ELF-1 (cell line): ENCODE measurements at places on chromosomes 3 and 15.

GRCh38 chr3:58492494-58492905 is 604 bp downstream of the KCTD6 start:
- DNase-seq = peak; percentile 29

GRCh38 chr3:123559040-123559861 is 25.6 kb downstream of the HACD2 start:
- DNase-seq = no peak

GRCh38 chr15:89018207-89018606 is 70.0 kb upstream of the ABHD2 start:
- DNase-seq = no peak

- no peak for DNase-seq
Measured at GRCh38 chr3:126529585-126530170, 5.7 kb downstream of the CHST13 start.

- DNase-seq = no peak
Measured at GRCh38 chr3:853489-853888, 239.3 kb upstream of the CNTN6 start.

GRCh38 chr3:179606534-179607085 is 2.0 kb downstream of the NDUFB5 start:
- no peak for DNase-seq

GRCh38 chr15:33773969-33774368 is 194.3 kb upstream of the CHRM5 start:
- DNase-seq = no peak

DNA sequence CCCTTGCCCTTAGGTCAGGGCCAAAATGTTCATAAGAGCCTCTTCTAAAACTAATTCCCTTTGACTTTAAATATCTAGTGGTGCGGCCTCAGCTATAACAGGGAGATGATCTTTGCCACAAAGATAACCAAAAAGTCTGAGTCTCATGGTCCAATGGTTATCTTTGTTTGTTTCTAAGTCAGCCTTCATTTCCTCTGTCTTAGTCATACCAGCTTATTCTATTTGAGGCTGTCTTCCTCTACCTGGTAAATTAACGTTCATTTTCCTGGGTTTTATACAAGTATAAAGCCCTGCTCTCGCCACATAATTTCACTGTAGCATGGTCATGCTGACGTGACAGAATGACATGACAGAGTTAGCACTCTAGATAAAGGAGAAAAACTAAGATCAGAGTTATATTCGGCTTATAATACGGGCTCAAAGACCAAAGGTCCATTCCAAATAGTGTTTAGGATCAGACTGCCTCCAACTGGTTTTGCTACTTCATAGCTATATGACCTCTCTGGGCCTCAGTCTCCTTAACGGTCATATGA is 18.4 kb downstream of the ZNF860 start:
- DNase-seq = no peak

DNA sequence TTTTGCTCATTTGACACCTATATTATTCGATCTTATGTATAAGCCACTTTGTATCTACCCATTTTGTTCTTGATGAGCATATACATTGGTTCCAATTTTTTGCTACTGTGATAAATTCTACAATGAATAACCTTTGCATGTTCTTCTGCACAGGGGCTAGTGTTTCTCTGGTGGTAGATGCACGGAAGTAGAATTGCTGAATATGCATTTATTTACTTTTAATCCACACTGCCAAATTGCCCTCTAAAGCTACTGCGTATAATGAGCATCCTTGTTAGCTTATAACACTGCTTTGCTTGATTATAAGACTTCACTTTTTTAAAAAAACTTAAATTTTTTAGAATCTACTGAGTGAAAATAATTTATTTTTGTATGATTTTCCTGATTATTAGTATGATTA is 84.2 kb upstream of the PIAS1 start:
- DNase-seq = no peak

DNA sequence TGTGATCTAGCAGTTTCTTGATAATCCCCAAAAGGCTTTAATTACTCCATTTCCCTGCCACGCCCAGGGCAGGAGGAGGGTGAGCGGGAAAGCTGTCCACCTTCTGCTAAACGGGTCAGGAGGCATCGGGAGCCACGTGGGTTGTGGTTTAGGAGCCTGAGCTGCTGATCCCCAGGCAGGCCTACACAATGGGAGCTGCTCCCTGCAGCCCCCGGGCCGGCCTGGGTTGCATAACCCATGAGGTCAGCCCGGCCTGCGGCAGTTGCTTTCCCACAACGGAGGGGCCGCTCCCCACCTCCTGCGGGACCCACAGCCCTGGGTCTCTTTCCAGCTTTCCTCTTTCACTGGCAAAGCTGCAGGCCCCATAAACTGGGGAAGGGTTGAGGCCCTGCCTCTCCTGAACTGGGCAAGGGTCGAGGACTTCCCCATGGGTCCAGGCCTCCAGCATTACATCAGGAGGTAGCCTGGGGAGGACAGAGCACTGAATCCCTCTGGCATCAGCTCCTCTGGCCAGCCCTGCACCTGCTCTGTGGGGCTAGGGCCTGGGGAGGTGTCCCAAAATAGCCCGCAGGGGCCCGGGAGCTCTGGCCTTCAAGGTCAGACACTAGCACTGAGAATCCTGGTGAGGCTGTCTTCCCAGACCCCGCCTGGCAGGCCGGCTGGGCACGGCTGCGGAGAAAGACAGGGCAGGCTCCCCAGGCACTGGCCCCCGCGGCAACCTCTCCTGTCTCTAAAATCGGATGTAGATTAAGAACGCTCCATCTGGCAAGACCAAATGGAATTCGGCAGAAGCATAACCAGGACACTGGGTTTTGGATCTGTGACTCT is 47.3 kb downstream of the ZDHHC19 start:
- peak; percentile 68 for DNase-seq

GRCh38 chr15:66603301-66604179 is 37.7 kb upstream of the LCTL start:
- peak; percentile 84 for DNase-seq

DNA sequence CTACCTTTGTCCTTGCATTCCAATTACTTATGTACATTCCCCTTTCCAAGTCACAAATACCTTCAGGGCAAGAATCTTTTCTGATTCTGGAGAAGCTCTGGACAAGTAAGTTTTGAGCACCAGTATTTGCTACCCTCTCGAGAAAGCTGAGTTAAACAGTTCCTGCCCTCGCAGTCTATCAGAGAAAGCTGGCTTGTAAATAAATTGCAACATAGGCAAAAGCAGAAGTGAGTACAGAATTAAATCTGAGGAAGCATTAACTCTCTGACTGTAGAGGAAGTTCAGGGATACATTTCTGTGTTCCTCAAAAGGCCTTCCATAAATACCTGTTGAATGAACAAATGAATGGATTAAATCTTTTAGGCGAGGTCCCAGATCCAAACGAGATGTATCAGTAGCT is 1.2 kb downstream of the OSBPL11 start:
- peak; percentile 32 for DNase-seq

- no peak for DNase-seq
Measured at GRCh38 chr3:62036726-62037125, 336.6 kb downstream of the FEZF2 start.

DNA sequence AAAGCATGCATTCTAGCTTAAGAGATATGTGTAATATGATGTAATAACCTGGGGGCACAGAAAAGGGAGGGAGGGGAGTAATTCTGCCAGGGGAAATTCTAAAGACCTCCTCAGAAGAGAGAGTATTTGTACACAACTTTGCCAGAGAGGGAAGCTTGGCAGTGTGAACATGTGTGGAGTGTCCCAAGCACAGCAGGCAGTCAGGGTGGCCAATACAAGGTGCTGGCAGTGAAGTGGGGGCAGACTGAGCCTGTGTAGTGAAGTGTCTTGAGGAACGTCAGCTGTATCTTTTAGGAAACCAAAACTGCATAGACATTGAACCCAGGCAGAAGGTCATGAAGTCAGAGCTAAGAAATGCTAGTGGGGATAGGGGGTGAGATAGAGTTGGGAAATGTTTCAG is 29.7 kb upstream of the TMEM42 start:
- DNase-seq = no peak

DNA sequence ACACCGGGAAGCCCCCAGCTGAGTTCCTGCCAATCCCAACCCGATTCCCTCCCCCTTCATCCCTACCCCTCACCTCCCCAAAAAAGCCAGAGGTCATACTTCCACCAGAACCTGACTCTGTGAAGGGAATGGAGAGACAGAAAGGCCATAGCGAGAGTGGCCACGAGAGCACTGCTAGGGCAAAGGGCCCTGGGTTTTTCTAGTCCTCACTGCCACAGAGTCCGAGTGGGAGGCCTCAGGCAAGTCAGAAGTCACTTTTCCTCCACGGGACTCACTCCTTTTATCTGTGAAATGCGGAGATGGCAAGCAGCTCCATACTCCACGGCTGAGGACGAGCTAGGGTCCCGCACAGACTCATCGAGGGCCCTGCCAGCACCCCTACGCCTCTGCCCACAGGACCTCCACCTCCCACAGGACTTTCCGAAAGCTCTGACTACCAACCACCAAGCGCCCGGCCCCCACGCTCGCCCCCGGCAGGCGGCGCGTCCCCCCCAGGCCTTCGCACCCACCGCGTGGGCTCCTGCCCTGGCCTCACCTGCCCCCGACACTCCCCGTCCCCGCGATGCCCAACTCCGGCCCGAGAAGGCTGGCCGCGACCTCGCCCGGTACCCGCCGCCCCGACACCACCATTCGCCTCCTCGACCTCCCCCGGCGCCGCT is 792 bp downstream of the ATP13A3 start:
- peak; percentile 29 for DNase-seq

DNA sequence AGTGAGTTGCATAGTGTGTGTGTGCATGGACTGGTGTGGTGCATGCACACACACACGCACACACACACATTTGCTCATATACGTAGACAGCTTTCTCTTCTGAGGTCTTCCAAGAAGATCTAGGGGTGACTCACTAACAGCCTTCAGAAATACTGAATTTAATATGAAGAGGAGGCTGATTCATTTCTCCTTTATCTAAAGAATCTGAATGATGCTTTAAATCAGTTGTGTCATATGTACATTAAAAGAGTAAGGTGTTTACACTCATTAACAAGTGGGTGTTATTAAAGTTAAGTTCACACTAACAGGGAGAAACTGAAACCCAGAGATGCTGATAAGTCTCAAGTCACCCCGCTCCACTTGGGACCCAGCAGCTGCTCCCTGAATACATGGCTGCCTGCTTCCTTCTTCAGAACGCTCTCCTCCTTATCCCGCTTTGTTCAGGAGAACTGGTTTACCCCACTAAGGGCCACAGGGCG is 22.0 kb downstream of the TMPRSS7 start:
- no peak for DNase-seq

- no peak for DNase-seq
Measured at GRCh38 chr3:132405188-132405587, 12.1 kb upstream of the DNAJC13 start.

DNA sequence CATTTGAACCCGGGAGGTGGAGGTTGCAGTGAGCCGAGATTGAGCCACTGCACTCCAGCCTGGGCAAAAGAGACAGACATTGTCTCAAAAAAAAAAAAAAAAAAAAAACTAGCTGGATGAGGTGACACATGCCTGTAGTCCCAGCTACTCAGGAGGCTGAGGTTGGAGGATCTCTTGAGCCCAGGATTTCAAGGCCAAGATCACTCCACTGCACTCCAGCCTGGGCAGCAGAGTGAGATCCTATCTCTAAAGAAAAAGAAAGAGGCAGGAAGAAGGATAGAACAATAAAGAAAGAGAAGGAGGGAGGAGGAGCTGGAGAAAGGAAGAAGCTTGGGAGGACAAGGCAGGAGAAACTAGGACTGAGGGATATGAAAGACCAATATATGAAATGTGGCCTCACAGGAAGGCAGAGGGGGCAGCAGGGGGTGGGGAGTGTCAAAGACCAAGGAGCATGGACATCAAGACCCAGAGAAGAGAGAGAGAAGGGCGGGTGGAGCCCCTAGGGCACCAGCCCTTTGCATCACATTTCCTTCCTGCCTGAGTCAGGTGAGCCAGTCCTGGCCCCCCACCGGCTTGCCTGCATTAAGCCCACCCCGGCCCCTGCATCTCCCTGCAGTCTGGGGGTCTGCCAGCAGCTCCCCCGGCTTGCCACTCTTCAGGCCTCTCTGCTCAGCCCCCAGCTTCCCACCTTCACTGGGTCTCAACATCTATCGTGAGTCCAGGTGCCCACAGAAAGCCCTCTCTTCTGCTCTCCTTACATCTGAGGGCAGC is 11.5 kb downstream of the IGDCC3 start:
- peak; percentile 48 for DNase-seq

- no peak for DNase-seq
Measured at GRCh38 chr15:74505837-74506514, 35.0 kb upstream of the ARID3B start.

DNA sequence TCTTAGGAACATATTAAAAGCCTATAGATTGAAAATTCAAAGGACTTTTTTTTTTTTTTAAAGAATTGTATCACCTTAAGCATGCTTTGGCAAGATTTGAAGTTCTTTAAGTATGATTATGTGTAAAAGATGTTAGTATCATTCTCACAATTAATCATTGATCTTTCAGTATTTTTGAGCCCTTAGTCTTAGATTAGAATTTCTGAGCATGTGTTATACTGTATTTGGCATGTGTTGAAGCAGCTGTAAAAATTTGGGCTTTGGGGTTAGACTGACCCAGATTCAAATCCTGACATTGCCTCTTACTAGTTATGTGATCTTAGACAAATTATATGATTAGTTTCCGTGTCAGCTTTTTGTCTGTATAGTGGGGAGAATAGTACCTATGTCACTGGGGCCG is 6.3 kb downstream of the OXSR1 start:
- DNase-seq = no peak

DNA sequence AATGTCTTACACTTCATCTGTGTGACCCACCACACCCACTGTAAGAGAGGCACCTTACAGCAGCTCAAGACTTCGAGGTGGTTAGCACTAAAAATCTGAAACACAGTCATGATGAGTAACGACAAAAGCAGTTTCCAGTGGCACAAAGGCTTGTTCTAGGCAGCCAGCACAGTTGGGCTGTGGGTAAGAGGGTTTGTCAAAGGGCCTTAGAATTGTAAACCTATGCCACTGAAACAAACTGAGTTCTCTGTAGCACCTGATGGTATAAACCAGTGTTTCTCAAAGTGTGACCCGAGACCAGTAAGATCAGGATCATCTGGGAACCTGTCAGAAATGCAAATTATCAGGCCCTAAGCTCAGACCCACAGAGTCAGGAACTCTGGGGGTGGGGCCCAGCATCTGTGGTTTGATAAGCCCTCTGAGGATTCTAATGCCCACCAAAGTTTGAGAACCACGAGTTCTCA is 36.5 kb downstream of the DAPK2 start:
- DNase-seq = no peak

DNA sequence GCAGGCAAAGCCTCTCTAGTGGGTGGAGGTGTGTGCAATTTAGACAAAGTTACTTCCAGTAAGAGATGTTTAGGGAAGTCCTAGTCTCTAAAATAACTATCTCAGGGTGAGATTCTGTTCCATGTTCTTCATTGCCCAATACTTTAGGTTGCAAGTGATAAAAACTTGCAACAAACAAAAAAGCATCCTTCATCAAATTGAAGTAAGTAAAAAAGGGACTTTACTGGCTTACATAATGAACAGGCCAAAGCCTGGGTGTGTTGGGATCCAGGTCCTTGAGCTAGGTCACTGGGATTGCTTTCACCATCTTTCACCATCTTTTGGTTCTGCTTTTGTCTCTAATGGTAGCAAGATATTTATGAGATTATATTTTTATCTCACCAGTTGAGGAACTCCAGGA is 38.3 kb downstream of the CX3CR1 start:
- DNase-seq = no peak

GRCh38 chr3:144114767-144115166 is 143.1 kb downstream of the DIPK2A start:
- no peak for DNase-seq

GRCh38 chr3:105755121-105755886 is 113.5 kb downstream of the CBLB start:
- no peak for DNase-seq

GRCh38 chr15:78620021-78620526 is 722 bp downstream of the CHRNA3 start:
- peak; percentile 76 for DNase-seq
